NK-92 treated with Interleukin-12 subunit alpha and Interleukin-12 subunit beta, amount 100 ng/mL, for 24 hours (cell line): ENCODE measurements at places on chromosomes 2 and 18.

- DNase-seq, result no peak
Measured at GRCh38 chr2:160730296-160730995, 236.8 kb upstream of the RBMS1 start.

GRCh38 chr2:195923889-195924288 lies 144.7 kb downstream of the DNAH7 start:
- DNase-seq, result no peak

DNA sequence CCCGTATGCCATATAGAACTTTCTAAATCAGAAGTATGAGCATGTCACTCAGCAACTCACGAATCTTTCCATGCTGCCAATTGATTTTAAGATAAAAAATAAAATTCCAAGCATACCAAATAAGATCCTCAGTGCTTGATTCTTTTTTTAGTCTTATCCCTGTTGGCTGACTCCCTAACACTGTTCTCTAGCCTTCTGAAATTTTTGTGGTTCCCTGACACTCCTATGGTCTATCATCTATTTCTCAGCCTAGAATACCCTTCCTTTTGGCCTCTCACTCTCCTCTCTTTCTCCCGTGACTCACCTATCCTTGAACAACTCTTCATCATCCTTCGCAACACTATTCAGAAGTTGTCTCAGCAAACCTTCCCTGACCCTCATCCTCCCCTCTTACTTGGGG lies 50.5 kb downstream of the CCDC141 start:
- DNase-seq, result no peak

DNA sequence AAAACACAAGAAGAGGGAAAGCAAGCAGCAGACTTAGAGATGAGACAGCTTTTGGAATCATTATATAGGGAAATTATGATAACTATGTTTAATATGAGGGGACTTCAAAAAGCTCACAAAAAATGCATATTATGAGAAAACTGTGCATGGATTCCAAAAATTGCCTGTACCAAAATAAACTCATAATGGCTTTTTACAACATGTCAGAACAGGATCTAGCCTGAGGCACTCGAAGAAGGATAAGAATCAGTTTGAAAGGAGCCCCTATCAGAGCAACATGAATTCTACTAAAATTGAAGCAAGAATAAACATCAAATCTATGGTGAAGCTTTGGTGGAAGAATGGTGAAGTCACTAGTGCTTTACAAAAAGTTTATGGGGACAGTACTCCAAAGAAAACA lies 187.4 kb downstream of the RDH14 start:
- DNase-seq, result no peak

DNA sequence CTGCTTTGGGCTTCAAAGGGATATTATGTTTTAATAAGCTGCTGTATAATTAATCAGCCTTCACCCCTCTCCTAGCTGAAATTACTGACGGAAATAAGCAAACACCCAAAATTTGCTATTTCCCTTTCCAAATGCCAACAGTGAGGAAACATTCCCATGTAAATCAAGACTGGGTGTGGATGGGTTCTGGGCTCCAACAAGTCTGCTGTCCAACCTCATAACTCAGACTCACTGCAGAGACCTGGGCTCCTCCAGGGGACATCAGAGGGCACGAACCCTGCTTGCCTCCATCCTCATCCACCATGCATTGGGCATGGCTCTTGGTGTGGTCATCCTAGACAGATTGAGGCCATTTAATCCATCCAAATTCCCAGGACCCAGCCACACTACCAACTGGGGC lies 173.7 kb downstream of the C1D start:
- no peak for DNase-seq
